ENCODE measurements at places on chromosomes 12 and 14. TPM values are rescaled to one million over a fixed set of nuclear protein-coding genes. Genes with fewer than 3 reads are reported as not detected.

Gene ABCB9
- 10.9 TPM for total RNA-seq

Gene GALNT9
- not detected for total RNA-seq

Gene CLEC2A
- total RNA-seq: not detected

Gene MEG3
- total RNA-seq: not detected

Gene TAS2R10
- 0.87 TPM for total RNA-seq

Gene ARHGAP9
- 65.4 TPM for total RNA-seq

Gene LRRC43
- total RNA-seq: 0.31 TPM

Gene CISTR
- total RNA-seq: 1.4 TPM

Gene KCNJ8
- total RNA-seq: 0.23 TPM

Gene FAM181A
- total RNA-seq: not detected

Gene SMIM41
- total RNA-seq: not detected

DNA sequence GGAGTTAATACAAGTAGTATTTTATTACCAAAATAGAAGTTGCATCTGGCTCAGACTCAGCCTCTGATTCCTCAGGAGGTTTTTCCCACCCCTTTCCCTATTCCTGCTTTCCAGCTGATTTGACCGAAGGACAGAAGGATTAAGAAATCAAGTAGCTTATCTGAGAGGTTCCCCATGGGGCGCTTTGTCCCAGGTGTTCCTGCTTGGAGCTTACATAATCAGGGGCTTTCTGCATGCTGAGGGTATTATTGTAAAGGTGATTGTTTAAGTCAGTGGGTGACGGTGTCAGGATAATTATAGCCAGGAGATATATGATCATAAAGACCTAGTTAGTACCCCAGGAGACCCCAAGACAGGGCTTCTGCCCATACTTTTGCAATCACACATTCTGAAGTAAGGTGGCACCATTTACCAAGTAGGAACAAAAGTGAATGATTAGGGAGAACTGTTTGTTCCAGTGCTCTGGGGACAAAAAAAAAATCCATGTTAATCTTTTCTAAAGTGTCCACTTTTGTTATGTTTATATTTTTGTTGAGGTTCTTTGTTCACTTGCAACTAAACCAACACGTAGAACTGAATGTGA, 921.3 kb downstream of the NRXN3 start:
- DNase-seq: no peak

- peak; percentile 26 for DNase-seq
These were observed 199.9 kb upstream of the FOXN3 start for GRCh38 chr14:89616852-89617341.

DNA sequence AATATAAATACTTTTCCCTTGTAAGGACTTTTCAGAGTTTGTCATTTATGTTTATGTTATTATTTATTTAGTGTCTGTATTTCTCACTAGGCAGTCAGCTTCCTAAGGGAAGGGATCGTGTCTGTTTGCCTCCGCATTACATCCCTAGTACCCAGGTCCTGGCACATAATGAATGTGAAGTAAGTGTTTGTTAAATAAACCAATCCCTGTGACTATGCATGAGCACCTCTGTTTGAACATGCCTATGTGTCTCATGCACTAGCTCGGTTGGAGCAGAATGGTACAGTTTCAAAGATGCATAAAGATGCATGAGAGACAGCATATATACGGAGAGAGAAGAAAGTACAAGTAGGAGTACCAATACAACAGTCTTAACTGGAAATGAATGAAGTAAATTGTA, 99.3 kb downstream of the KIF21A start:
- no peak for DNase-seq

DNA sequence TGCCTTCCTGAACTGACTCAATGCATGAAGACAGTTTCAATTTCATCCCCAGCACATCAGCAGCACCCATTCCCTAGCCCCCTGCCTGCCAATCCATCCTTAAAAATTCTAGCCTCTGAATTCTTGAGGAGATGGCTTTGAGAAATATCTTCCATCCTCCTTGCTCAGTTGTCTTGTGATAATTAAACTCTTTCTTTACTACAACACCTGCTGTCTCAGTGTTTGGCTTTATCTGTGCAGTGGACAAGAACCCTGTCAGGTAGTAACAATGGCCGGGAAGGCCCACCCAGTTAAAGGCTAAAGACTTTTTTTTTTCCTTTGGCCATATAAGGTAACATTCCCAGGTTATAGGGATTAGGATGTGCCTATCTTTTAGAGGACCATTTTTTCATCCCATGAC, 114.4 kb upstream of the NAP1L1 start:
- DNase-seq: no peak

- DNase-seq: peak; percentile 42
These were observed 213.5 kb upstream of the SLC38A2 start for GRCh38 chr12:46585854-46586621.

GRCh38 chr14:93343797-93344196, 3.2 kb upstream of the COX8C start:
- no peak for DNase-seq

DNA sequence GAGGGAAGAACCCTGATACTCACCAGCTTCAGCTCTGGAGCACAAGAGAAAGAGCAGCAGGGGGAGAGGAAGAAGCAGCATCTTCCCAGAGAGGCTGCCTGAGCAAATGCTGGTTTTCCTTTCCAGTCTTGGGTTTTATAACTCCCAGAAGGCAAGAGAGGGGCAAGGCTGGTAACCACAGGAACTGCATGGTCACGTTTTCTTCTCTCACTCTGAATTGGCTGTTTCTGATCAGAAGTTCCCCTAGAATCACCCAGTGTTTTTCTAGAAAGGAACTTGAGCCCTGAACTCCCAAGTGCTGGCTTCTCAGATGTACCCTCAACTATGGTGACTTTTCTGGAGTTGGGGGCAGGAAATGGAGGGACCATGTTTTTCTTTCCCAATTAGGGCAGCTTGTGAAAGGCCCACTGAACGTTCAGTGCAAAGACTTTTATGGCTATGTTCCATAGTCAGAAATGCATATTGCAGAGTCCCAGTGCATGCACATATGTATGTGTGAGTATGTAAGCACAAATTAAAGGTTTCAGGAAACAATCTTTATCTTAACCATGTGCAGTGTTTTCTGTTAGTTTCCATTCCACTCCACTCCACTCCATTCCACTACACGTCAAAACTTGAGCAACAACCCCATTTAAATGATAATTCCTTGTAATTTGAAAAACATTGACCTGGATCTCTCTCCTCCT, at the start of gene CMA1:
Gene CMA1 (minus strand): TSS at position 111 of the 686 bp plus-strand sequence. CDS start 30 bp downstream, at position 81.
- no peak for DNase-seq

DNA sequence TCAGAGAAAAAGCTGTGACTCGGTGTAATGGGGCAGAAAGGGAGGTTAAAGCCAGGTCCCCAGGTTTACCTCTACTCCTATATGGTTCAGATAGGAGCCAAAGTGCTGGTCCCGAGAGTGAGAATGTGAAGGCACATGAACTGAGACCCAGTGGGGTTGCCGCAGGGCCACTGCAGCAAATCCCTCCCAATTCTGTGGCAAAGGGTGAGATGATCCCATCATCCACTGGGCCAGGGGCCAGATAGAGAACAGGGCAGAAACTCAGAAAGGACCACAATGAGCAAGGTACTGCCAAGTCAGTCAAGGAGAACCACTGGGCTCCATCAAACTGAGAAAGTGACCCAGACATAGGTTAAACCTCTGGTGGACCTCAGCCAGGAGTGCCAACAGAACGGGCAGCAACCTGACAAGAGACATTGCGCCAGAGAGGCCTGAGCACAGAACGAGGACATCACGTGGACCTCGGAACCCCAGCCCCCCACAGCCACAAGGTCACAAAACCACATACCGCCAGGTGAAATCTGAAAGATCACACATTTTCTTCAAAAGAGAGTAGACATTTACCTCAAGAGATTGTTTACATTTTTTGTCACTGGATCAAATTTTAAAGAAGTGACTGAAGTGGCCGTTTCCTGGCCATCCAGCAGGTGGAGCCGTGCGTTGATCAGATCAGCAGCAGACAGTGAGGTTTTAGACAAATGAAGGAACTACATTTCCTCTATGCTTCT, 20.5 kb upstream of the ITPR2 start:
- peak; percentile 67 for DNase-seq

- no peak for DNase-seq
These were observed 54.1 kb downstream of the MAP1LC3B2 start for GRCh38 chr12:116613256-116613655.

GRCh38 chr14:36520601-36521525, 831 bp upstream of the NKX2-1 start:
- DNase-seq: peak; percentile 71

DNA sequence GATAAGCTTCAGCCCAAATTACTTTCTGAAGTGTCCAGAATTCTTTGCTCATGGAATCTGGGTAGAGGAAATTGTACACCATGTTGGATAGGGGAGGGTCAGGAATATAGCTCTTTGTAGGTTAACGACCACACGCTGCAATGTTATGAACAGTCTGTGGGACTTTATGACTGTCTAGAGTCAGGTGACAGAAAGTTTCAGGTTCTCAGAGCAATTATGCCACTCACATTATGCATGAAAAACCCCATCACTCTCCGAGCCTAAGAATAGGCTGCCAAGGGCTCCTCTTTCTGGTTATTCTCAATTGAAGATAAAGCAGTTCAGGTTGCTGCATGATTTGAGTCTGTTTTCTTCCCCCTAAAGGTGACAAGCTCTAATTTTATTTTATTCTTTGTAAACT, 430.9 kb downstream of the ATP23 start:
- no peak for DNase-seq

GRCh38 chr14:99571303-99571986, 32.6 kb downstream of the CCDC85C start:
- DNase-seq: no peak

DNA sequence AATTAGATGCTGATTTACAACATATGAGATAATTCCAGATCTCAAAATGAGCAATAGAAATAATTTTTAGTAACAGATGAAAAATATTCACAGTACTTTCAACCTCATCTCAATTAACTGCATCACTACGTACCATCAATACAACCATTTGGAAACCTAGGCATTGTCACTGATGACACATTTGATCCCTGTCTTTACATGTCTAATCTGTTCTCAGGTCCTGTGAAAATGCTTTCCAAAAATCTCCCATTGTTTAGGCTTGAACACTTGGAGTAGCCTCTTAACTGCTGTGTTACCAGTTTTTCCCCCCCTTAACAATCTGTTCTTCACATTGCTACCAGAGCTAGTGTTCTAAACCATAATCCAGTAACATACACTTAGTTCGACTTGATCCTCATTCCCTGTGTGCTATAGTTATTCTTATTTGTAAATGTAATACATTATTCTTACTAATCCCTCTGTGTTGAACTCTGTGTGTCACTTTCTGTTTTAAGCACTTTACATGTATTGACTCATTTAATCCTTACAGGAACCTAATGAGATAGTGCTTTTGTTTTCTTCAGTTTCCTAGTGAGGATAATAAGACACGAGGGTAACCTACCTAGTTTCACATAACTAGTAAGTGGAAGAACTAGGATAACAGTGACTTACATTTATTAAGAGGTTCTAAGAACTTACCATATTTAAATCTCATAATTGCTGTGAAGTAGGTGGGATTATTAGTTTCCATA, 41.7 kb downstream of the LARP4 start:
- no peak for DNase-seq

Data from endothelial cell (in vitro differentiated cells).